ENCODE measurements at places on chromosomes 1 and 21.

GRCh38 chr1:239954836-239955235 lies 136.8 kb upstream of the FMN2 start:
- no peak for DNase-seq

GRCh38 chr1:202645097-202645476 lies 65.2 kb downstream of the SYT2 start:
- no peak for DNase-seq

DNA sequence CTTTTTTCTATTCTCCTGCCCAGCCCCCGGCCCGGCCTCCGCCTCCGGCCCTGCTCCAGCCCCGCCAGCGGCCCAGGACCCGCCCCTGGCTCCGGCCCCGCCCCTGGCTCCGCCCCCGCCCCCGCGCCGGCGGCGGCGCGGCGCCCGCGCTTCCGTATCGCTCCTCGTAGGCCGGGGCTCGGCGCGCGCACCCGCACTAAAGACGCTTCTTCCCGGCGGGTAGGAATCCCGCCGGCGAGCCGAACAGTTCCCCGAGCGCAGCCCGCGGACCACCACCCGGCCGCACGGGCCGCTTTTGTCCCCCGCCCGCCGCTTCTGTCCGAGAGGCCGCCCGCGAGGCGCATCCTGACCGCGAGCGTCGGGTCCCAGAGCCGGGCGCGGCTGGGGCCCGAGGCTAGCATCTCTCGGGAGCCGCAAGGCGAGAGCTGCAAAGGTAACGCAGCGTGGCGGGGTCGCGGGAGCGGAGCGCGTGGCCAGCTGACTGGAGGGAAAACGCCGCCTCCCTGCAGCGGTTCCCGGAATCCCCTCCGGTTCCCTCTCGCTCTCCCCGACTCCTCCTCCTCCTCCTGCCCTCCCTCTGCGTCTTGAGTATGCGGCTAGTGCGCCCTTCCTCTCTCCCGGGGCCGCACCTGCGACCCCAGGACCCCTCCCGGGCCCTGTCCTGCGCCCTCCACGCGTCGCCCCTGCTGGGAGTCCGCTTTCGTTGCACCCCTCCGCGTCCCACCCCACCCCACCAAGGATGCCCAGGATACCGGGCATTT lies at the start of gene IFNAR2:
TSS of gene IFNAR2 (plus strand) at position 155 of the 761 bp plus-strand sequence. CDS start 11,985 bp downstream, outside the sequence.
- DNase-seq, result no peak

DNA sequence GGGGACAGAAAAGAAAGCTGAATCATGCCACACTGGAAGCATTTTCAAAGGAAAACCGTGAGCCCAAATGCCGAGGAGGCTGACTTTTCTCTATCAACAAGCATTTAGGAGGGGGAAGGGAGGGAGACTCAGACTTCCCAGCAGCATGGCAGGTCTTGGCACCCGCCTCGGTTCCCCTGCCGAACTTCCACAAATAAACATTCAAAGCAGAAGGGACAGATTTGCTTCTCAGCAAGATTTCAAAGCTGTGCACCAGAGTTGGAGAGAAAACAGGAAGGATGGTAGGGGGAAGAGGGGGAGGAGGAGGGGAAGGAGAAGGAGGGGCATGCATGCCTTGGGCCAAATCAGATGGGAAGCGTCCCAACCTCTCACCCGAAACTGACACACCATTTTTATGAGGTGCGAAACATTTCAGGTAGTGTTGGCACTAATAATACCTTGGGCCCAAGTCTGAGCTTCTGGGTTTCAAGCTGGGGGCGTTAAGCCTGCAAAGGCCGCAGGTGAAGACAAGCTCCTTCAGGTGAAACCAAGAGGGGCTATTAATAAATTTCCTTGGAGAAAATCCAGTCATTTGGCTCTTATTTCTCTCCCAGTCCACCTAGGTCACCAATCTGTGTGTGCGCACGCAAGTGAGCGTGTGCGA lies 26.4 kb downstream of the ABCA4 start:
- no peak for DNase-seq

GRCh38 chr1:222644636-222644980 lies 26.7 kb downstream of the MIA3 start:
- DNase-seq, result no peak

- DNase-seq, result no peak
Observed at GRCh38 chr1:26788515-26788785, 700 bp downstream of the PIGV start.

DNA sequence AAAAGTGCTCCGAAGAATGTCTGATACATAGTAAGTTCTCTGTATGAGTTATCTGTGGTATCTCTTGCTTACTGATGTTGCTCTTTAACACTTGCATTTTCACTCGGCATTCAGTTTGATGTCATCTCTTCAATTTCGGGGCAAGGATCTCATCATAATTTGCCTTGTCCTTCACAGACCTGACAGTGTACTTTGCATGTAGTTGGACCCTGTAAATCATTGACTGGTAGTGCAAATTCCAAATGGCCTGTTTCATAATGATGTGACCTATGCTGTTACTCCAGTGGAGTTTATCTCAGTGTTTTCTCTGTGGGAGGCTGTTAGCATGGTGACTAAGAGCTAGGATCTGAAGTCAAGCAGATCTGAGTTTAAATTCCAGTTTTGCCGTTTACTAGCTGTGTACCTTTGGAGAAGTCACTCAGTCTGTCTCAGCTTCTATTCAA lies 34.2 kb upstream of the ABCD3 start:
- no peak for DNase-seq

GRCh38 chr1:205775015-205775716 lies at the start of gene RAB29:
Gene RAB29, minus strand, starts transcription at chr1:205775482. Its CDS starts 526 bp downstream, at chr1:205774956.
- DNase-seq, result peak; percentile 82
